ENCODE measurements at places on chromosomes 2 and 18.

DNA sequence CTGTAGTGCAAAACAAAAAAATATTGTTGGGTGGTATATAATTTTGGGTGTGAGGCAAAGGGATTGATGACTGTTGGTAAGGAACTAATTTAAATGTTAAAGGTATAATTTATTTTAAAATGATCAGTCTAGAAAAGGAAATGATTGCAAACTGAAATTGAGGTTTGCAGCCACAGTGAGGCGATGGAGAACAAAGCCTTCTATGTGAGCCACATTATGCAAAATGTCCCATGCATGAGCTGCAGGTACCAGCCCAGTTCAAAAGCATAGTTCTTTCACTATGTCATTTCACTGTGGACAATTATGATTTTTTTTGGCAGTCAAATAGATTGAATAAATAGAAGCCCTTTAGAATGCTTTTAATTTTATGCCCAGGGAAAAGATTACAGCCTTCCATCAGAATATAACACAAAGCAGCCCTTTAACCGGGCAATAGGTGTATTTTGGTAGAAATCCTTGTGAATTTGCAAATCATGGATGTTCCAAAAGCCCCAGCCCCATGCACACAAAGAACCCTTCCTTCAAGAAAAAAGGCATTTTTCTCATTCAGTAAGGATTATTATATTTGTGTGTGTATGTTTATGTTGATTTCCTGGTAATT is 1.7 kb downstream of the MAP2 start:
- DNase-seq = peak; percentile 42

- DNase-seq = no peak
These were observed 136.9 kb downstream of the EPHA4 start for GRCh38 chr2:221435171-221435570.

- no peak for DNase-seq
These were observed 328.8 kb upstream of the UBE2E3 start for GRCh38 chr2:180651596-180651995.

- DNase-seq = no peak
These were observed 16.3 kb upstream of the RMP24 start for GRCh38 chr18:35956226-35956625.

DNA sequence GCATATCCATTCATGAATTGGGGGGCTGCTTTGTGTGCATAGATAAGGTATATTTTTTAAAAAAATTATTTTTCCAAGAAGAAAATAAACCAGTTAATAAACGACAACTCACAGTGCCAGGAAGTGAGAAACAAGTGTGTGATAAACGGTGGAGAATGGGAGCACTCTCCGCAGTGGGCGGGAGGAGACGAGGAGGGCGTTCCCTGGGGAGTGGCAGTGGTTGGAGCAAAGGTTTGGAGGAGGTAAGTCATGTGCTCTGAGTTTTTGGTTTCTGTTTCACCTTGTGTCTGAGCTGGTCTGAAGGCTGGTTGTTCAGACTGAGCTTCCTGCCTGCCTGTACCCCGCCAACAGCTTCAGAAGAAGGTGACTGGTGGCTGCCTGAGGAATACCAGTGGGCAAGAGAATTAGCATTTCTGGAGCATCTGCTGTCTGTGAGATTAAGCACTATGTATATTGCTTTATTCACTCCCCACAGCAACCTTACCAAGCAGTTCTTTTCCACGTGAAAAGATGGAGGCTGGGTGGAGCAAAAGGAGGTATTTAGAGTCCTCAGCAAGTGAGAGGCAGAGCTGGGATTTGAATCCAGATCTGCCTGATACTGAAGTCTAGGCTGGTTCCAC is 27.0 kb upstream of the CASP8 start:
- peak; percentile 81 for DNase-seq

DNA sequence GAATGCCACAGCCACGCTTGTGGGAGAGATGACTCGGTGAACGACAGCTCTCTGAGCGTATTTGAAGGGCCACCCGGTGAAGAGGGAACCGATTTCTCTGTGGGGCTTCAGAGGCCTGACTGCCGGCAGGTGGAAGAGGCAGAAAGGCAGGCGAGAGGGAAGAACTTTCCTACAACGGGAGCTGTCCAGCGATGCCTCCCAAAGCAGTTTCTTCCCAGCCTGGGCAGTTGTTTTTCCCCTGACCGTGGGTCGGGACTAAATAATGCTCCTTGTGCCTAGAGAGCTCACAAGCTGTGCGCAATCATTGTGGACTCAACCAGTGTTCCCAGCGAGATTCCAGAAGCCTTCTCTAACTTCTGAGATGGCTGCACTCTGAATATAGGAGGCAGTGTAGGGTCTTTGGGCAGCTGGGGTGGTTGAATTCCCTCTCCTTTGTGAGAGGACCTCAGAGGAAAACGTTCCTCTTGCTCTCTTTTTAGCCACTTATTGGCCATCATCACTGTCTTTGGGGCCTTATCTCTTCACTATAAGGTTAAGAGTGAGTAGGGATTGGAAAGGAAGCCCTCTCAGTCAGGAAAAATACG is 710 bp downstream of the SEC11C start:
- DNase-seq = no peak

GRCh38 chr2:98441706-98442450 is 2.8 kb upstream of the INPP4A start:
- DNase-seq = no peak

DNA sequence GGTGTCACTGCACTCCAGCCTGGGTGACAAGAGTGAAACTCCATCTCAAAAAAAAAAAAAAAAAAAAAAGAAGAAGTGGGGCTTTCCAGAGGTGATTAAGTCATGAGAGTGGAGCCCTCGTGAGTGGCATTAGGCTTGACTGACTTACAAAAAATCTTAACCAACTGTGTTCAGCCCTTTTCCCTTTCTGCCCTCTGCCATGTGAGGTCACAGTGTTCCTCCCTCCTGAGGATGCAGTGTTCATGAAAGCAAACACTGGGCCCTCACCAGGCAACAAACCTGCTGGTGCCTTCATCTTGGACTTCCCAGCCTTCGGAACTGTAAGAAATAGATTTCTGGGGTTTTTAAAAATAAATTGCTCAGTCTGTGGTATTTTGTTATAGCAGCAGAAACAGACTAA is 37.0 kb upstream of the METTL21A start:
- DNase-seq = no peak

DNA sequence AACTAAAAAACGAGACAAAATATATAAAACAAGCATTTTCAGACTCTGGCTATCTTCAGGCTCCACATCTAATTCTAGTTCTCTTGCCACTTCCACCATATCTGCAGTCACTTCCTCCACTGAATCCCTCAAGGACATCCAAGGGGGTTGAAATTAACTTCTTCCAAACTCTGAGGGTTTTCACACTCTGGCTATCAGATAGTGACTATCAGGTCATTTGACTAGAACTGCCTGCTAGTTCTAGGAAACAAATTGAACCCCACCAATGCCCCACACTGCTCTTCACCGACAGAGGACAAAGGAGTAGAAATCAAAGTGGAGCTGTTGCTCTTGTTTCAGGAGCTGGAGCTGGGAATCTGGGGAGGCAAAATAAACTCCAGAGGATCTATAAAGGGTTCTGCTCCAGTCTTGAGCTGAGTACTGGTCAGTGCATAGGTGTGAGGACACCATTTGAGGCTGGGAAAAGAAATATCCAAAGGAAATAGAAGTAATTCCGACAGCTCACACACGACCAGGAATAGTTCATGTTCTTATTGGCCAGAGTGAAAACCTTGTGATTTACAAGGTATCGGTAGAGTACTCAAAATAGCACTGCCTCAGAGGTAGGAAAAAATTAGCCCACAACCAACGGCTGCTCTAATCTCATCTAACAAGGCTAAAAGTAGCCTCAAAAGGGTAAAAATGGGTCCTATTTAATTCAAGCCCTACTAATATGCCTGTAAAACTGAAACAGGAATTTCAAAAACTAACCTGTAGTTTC is 71.3 kb downstream of the SMC6 start:
- no peak for DNase-seq

- no peak for DNase-seq
These were observed 14.8 kb upstream of the CWC22 start for GRCh38 chr2:180021850-180022249.
